Thyroid gland (tissue), 4 donors: ENCODE measurements at places on chromosomes 2 and 18. TPM values are rescaled to one million over a fixed set of nuclear protein-coding genes. Genes with fewer than 3 reads are reported as not detected.

DNA sequence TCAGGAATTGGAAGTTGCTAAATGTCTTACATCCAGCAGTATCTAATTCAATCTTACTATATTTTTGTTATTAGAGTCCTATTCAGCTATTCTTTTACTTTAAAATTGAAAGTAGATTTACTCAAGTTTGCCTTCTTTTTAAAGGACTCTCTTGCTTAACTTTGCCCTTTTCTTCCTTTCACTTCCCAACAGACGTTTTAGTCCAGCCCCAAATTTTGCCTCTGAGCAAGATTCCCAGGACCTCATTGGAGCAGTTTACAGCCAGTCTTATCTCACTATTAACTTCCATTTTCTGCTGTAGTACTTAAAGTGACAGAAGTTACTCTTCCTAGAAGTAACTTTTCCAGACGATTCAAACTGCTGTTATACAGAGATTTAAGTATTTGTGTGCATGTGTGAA is 1.7 kb upstream of the PRKD3 start:
- DNase-seq = peak; percentile 46

DNA sequence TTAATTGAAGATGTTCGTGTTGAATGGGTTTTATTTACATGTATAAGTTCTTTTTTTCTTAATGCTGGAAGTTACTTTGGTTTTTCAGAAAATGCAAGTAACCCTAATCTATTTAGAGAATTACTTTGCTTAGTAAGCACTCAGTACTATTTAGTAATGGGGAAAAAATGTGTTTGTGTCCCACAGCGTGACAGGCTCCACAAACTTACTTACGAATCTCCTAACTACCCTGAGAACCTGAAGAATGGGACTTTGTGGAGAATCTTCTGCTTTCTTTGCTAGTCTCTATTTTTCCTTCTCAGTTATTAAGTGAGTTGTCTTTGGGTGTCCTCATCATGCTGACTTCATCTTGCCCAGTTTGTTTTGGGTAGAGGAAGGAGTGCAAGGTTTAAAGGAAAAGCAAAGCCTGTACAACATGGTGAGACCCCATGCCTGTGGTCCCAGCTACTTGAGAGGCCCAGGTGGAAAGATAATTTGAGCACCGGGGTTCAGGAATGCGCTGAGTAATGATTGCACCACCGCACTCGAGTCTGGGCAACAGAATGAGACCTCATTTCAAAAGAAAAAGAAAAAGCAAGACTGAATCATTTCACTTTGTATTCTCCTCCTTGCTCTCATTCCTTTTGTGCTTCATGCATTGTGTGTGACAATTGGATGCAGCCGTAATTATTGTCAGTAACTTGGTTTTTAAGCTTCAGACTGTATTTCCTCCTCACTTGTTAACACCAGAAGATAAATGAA is 10.2 kb downstream of the NEDD4L start:
- DNase-seq = peak; percentile 53

- DNase-seq = no peak
Measured at GRCh38 chr2:234399451-234400246, 97.2 kb downstream of the ARL4C start.

DNA sequence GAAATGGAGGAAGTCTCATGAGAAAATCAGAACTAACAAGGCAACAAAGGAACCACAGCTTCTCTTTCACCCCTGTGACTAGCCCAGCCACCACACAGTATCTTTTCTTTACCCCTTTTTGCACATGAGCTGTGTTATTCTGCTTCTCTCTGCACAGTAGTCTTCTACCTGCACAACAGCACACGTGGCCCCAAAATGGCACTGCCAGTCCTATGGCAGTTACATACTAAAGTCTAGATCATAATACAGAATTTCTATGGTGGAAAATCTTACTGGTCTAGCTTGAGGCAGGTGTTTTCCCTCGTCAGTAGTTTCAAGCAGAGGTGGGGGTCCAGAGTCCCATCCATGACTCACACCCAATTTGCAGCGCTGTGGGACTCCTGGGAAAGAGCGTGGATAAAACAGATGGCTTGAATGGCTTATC is 177.7 kb downstream of the DIS3L2 start:
- DNase-seq = no peak

Gene PARD3B
- total RNA-seq = 40.6 TPM

GRCh38 chr18:63192885-63193349 is 126.7 kb downstream of the BCL2 start:
- no peak for DNase-seq

DNA sequence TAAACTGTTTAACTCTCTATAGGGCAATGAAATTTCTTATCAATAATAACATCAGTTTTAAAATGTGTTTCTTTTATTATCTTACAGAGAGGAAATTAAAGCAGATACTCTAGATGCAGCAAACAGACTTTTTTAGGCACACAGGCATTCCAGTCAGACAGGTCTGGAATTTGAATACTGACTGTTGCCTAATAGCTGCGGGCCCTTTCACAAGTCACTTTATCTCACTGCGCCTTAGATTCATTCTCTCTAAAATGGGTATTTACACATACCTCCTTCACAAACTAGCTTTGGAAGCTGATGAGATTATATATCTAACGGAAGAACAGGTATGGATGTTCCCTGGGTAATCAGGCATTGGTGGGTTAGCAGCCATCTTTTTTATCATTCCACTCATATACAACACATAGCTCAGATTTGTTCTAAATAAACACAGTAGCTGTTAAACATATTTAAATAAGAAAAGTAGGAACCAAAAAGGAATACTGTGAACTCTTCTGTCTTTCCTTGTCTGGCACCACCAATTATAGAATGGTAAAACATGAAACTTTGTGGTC is 104.2 kb downstream of the LRP2 start:
- DNase-seq = peak; percentile 13

Gene ELOA2
- not detected for total RNA-seq

Gene PCARE
- not detected for total RNA-seq

Gene C2orf78
- not detected for total RNA-seq

- DNase-seq = peak; percentile 96
Measured at GRCh38 chr2:236754271-236754944, 184.8 kb downstream of the ACKR3 start.

GRCh38 chr18:56202678-56203077 is 435.7 kb downstream of the TXNL1 start:
- DNase-seq = no peak

DNA sequence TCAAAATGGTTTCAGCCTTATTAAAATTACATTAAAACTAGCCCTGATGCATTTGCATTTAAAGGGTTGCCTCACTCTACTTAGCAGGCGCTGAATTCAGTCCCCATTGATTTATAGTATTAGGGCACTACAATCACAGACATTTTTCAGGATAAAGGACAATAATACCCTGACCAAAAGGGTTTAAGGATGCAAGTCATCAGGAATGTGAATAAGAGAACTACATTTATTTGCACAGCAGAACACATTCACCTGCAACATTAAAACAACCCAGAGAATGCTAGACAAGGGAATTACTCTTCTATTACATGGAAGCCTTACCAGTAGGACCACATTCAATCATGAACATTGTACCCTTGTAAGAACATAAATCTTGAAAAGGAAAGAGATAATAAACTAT is 93.6 kb downstream of the TCF4 start:
- DNase-seq = no peak

DNA sequence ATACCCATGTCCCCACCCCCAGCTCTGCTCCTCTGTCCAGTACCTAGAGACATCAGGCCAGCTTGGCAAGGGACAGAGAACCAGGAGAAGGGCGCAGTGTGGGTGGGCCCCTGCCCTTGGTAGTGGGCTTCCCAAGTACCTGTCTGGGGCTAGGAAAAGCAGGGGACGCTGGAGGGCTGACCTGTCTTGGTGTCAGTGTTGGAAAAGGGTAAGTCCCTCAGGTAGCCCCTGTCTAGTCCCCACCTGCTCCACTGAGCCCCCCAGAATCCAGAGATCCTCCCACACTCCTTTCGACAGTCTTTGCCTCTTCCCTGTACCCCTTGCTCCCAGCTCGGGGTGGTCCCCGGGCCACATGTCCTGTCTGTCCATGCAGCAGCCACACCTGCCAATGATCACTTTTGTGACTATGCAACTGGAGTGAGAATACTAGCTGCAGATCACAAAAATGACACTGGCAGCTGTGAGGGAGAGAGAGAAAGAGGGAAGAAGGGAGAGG is 14.6 kb downstream of the DNAJB2 start:
- DNase-seq = no peak

DNA sequence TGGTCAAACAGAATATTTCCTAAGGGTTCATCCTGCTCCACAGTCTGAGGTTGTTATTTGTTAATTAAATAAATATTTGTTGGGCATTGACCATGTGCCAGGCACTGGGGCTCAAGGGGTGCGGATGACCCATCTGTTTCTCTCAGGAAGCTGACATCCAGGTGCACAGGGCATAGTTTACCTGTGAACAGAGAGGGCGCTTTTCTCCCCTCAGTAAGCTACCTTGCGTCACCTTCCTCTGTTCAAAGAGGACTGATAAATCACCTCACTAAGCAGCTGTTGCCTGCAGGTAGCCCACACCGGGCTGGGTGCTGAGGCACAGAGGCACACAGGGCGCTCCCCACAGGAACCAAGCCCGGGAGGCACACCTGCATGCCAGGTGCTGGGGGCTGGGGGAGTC is 41.6 kb downstream of the SH3RF3 start:
- no peak for DNase-seq

- DNase-seq = no peak
Measured at GRCh38 chr2:215843579-215843978, 169.8 kb downstream of the MREG start.

Gene RIT2
- total RNA-seq = not detected

DNA sequence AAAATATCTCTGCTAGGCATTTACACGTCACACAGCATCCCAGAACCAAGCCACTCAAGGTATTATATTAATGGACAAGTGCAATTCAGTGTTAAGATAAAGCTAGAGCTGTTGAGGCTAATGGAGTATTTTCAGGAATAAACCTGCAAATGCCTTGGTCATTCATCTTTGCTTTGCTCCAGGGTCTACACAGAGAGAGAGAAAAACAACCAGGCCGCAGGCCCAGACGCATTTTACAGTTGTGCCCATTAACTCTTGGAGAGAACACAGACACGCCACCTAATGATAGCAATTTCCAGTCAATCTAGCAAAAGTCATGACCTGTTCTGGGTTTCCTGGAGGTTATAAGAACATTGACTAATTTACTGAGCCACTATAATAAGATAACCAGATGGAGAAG is 829.3 kb downstream of the LRRTM4 start:
- no peak for DNase-seq

Gene LRP2
- 154 TPM for total RNA-seq

Gene CRYGD
- total RNA-seq = not detected

Gene SERPINB10
- not detected for total RNA-seq

Gene HOXD10
- total RNA-seq = 0.54 TPM

DNA sequence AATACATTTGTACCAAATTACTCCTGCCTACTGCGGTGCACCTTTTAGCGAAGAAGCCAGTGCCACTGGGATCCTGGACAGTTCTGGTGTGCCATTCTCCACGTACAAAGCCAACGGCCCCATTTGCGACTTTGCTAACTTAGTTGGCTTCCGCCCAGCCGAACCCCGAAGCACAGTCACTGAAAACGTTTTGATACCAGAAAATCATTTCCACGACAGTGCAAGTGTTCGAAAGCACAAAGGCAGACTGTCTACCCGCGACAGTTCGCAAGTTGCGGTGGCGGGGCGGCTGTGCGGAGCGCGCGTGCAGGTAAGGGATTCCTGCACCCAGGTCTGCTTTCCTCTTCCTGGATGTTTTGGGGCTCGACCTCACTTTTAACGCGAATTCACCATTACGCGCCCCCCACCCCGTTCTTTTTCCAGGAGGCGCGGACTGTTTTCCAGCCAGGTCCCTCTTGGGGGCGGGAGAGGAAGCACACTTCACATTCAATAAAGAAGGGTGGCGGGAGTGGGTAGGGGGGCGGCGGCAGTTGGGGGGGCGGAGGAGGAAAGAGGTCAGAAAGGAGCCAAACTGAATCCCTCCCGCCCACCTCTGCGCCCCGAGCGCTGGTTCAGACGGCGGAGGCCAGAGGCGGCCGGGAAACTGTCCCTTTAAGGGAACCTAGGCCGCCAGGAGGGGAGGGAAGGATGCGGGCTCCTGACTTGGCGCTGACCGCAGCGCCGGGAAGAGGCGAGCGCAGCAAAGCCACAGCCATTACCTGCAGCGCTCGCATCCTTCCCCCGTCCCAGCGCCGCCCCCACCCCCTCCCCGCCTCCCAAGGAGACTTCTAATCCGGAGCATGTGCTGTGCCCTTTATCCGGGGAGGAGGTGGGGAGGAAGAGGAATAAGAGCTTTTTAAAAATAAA is 107.4 kb upstream of the KCTD1 start:
- peak; percentile 73 for DNase-seq

DNA sequence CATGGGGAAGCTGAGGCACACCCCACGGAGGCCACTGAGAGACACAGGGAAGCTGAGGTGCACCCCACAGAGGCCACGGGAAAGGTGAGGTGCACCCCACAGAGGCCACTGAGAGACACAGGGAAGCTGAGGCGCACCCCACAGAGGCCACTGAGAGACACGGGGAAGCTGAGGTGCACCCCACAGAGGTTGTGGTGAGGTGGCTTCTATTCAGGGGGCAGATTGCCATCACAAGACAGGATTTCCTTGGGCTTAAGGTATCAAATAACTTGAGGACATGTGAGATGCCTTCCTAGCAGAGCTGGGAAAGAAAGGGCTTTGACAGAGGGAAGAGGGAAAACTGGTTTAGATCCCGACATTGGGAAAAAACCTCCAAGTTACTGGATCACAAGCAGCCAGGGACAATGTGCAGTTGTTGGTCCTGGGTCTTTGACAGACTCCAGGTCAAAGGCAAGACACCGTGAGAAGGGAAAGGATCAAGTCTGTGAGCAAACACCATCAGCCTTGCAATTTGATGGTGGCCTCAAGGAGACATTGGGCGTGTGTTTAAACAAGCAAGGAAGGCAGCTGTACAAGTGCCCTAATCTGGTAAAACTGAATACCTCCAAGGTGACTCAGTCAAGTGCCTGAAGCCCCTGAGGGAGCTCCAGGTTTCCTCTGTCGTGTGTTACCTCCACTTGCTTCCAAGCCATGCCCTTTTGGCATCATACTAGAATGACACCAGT is 133.2 kb upstream of the EPAS1 start:
- no peak for DNase-seq

- DNase-seq = no peak
Measured at GRCh38 chr2:202609381-202610145, 25.2 kb upstream of the FAM117B start.

DNA sequence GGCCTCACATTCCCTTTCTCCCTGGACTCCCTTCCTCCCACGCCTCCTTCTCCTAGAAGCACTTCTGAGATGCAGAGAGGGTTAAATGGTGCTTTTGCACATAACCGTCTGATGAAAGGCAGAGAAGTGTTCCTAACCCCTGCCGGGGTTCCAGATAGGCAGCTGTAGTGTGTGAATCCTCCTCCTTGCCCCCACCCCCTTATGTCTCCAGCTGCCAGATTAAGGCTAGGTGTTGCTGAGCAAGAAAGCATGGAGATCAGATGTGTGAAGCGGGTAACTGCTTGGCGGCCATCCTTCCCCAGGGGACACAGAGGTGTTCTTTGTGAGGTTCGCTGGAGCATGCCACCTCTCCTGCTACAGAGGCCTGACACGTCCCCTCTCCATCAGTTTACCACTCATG is 88.3 kb downstream of the NRP2 start:
- peak; percentile 28 for DNase-seq

DNA sequence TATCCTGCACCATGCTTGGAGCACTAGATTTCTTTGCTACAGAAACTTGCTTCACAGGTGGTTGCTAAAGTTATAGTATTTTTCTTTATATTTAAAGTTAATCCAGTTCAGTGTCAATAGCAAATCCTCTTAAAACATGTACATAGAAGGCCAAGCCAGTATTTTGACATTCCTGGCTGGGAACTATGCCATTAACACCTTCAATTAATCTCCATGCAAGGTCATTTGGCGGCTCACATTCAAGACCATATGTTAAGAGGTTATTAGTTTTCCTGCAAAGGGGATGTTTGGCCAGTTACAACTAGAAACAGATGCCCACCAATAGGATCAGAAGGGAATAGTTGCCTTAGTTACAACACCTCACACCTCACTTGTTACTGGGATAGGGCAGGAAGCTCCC is 261.3 kb upstream of the MEIS1 start:
- DNase-seq = no peak
